ENCODE measurements at places on chromosomes 7 and 10.

DNA sequence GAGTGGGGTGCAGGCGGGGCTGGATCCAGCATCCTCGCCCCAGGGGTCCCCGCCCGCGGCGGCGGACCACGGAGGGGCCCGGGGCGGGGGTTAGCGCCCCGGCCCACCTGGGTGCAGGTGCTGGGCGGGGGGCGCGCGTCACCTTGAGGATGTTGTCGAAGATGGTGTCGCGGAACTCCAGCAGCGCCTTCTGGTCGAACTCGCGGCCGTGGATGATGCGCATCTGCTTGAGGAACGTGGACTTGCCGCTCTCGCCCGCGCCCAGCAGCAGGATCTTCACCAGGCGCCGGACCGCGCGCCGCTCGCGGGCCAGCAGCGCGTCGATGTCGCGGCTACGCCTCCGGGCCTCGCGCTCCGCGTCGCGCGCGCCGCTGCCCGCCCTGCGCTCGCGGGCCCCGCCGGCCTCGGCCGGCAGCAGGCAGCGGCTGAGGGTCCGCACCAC, 376 bp downstream of the GNA12 start:
- DNase-seq, result peak; percentile 30

- DNase-seq, result no peak
Measured at GRCh38 chr10:132765435-132765834, 20.5 kb downstream of the NKX6-2 start.

DNA sequence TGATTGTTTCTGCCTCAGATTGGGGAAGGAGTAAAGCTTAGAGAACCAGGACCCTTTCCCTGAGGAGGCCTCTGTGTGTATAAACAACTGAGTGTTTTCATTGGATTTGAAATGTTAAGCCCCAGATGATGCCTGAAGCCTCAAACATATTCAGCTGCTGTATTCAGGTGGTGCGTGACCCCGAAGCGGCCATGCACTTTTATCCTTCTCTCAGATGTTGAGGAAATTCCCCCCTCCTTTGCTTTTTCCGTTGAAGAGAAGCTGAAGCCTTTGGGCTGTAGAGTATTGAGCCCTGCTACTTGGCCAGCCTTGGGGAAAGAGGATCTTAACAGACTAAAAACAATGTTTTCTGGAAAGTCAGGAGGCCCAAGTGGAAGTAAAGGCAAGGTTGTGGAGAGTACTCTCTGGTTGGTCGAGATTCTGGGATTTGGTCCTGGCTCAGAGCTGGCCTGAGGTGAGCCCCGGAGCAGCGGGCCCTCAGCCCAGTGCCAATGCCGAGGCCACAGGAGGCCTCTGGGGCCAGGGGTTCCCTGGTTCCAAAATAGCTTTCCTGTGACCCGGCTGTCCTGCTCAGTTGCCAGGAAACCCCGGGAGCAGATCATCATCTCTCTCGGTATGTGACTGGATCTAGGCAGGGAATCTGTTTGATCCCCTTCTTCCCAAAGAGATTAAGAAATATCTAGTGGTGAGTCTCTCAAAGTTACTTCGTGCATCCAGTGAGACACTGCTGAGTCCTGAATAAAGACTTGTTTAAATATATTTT, 22.5 kb downstream of the FKBP6 start:
- DNase-seq, result no peak

DNA sequence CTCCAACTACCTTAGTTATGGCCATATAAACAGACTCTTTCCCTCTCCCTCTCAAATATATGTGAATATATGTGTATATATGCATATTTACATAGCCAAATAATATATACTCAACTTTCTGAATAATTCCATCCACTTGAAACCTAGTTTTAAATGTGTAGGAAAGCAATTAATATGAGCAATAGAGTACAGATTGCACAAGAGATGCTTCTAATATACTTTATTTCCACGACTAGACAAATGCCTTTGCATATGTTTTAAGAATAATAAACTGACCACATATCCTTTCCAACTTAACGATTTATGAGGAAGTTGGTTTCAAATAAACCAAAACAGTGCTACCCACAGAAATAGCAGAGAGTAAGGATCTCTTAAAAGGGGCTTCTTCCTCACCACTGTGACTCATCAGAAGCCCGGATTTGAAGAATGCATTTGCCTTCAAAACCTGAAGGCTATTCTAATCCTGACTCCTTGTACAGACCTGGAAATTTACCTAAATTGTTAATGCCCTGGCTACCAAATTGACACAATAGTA, 266.3 kb downstream of the AHR start:
- no peak for DNase-seq

- DNase-seq, result no peak
Measured at GRCh38 chr7:2662273-2663120, 25.5 kb upstream of the AMZ1 start.

- DNase-seq, result no peak
Measured at GRCh38 chr7:50822110-50822509, 39.4 kb upstream of the GRB10 start.

- peak; percentile 39 for DNase-seq
Measured at GRCh38 chr7:49791088-49791741, 17.8 kb downstream of the VWC2 start.

GRCh38 chr10:98378722-98379121, 36.3 kb downstream of the PYROXD2 start:
- no peak for DNase-seq

DNA sequence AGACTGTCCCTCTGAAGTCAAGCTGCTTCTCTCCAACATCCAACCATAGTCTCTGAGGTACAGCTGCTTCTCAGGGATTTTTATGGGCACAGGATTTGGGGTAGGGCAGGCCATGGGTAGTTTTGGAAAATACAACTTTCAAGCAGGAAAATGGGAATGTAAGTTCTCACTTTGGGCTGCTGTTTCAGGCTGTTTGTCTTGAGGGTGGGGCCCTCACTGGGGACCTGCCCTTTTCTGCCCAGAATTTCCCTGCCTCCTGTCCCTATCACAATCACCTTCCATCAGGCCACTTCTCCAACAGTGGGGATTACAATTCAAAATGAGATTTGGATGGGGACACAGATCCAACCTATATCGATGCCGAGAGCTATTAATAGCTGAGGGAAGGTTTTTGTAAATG, 24.5 kb downstream of the SSMEM1 start:
- no peak for DNase-seq

DNA sequence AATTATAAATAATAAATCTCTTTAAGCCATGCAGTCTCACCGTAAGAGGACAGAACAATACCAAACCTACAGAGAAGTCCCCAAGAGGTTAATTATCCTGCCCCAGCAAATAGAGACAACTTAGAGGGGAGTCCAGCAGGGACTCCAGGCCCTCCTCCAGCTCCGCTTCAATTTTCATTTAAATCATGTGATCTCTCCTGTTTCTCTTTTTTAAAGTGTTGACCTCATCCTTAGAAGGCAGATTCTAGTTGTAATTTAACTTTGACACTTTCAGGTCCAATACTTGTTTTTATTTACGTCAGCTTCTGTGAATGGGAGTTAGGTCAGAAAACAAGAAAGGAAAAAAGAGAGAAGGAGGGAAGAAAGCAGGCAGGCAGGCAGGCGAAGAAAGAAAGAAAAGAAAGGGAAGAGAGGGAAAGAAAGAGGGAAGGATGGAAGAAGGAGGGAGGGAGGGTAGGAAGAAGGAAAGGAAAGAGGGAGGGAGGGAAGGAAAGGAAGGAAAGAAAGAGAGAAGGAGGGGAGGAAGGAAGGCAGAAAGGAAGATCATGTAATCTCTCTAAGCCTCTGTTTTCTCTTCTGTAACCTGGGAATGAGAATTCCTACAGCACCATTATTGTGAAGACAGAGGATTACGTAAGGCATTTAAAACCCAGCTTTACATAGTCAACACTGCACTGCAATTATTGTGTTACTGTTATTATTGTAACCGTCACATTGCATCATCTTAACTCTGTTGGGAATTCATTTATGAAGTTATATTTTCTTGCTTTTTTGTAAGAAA, 227.7 kb downstream of the SKIDA1 start:
- DNase-seq, result no peak

DNA sequence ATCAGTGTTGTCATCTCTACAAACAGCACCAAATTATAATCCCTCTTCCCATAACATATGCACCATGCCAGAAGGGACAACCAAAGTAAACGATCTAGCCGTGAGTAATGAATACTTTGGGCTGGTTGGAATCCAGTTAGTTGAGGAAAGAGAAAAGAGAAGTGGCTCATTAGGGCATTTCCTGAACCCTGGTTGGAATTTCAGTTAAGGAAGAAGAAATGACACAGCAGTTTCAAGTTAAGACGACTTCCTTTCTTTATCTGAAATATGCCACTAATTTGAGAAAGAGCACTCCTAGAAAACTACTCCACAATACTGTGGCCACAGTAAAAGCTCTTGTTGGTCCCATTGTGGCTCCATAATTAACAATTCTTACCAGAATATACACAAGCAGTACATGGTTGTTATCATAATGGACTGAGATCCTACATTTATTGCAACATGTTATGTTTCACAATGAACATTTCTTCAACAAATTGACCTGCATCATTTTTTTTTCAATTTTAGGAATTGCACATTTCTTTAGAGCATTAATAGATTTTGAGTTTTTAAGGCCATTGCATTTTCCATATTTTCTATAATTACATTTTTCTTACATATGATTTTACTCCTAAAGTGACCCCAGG, at the start of gene TFEC:
TFEC (minus strand) TSS at position 113 of the 626 bp plus-strand sequence. CDS start 46,322 bp downstream, outside the sequence.
- DNase-seq, result no peak

DNA sequence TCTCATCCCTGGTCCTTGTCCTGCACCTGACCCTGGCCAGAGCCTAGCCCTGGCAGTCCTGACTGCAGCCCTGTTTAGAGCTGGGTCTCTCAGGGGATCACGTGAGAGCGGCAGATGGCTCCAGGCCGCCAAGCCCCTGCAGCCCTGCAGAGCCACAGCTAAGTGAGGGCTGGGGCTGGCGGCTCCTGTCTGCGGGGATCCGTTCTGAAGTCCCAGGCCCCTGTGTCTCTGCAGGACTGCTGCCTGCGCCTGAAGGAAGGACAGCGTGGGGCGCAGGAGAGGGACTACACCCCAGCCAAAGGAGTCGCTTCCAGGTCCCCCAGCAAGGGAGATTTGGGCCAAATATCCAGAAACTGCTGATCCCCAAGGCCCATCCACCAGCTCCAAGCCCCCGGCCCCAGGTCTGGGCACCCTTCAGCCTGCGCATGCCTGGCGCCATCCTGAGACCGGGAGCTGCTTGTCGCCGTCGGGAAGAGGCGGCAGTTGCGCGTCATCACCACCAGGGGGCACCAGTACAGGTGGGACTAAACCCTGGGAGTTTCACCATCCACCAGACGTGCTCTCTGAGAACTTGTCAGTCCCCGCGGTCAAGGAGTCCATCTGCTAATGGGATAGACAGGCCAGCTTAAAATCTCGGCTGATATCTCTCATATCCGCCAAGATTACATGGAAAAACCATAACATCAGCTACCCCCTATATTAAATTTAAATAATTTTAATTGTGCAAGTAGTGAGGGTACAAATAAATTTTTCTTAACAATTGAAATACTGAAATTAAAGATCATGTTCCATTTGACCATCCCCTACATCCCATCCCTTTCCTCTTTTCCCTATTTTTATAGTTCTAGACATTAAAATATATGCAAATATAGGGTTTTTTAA, 25.1 kb upstream of the GHRHR start:
- DNase-seq, result peak; percentile 77

- no peak for DNase-seq
Measured at GRCh38 chr10:71844084-71844483, 7.0 kb downstream of the PSAP start.

GRCh38 chr7:69892790-69893189, 294.5 kb downstream of the AUTS2 start:
- DNase-seq, result no peak

DNA sequence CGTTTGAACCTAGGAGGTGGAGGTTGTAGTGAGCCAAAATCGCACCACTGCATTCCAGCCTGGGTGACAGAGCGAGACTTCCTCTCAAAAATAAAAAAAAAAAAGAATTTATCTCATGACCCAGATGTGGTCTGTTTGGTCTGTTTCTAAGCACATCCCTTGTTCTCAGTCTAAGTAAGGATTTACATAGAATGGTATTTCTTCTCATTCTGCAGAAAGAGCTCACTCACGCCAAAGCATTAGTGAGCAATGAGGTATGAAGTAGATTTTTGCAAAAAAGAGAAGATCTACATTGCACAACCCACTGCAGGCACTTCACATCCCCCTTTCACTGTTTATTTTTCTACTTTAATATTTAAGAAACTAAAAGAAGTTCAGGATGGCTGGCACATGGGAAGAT, 76.5 kb upstream of the FGL2 start:
- no peak for DNase-seq

DNA sequence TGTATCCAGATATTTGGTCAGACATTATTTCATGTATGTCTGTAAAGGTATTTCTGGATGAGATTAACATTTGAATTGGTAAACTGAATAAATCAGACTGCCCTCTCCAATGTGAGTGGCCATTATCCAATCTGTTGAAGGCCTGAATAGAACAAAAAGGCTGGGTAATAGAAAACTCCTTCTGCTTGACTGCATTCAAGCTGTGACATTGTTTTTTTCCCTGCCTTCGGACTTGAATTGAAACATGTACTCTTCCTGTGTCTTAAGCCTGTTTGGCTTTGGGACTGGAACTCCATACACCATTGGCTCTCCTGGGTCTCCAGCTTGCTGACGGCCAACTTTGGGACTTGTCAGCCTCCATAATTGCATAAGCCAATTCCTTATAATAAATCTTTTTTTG, 36.0 kb upstream of the ARHGAP21 start:
- DNase-seq, result no peak

- no peak for DNase-seq
Measured at GRCh38 chr10:51935341-51935740, 235.9 kb upstream of the CSTF2T start.

DNA sequence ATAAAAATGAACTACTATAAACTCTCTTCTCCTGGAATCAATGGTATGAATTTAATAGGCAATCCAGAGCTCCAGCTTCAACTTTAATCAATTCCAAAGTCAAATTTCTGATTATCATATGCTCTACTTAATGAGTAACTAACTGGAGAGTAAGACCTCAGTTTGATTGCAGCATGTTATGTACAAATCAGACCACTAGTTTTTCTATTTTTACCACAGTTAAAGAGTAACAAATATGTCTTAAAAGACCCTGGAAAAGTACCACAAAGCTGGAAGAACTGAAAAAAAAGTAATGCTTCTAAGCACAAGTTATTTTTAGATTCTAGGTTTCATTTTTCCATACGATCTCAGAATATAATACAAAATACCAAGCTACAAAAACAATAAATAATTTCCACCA, 56.0 kb upstream of the TNKS2 start:
- DNase-seq, result no peak

GRCh38 chr7:98795741-98796493, 73.9 kb downstream of the TMEM130 start:
- DNase-seq, result peak; percentile 76

DNA sequence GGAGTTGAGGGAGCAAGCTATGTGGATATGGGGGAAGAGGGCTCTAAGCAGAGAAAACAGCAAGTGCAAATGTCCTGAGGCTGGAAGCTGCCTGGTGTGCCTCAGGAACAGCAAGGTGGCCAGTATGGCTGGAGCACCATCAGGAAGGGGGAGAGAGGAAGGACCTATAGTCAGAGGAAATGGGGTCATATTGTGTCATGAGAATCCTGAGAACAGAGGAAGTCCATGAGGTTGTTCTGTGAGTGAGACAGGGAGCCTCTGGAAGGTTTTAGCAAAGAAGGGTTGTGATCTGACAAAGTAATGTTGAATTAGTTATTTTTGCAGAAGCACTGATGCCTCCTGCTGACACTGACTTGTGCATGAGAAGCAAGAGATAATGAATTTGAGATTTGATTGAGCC, 204.3 kb downstream of the PTEN start:
- no peak for DNase-seq

GRCh38 chr7:127252778-127253280, at the start of gene GRM8:
GRM8 (minus strand) TSS chr7:127252941.
- DNase-seq, result no peak

Data from activated CD4-positive, alpha-beta T cell treated with anti-CD3 and anti-CD28 coated beads, Interleukin-10, Interleukin-2, amounts not matched to agents 100 ng/mL and 50 ng/mL, durations not matched to agents 16 hours and 8 hours (primary cell).